ENCODE measurements at places on chromosomes 5 and 9.

- DNase-seq: no peak
These were observed 505.1 kb downstream of the CETN3 start for GRCh38 chr5:89904442-89904841.

DNA sequence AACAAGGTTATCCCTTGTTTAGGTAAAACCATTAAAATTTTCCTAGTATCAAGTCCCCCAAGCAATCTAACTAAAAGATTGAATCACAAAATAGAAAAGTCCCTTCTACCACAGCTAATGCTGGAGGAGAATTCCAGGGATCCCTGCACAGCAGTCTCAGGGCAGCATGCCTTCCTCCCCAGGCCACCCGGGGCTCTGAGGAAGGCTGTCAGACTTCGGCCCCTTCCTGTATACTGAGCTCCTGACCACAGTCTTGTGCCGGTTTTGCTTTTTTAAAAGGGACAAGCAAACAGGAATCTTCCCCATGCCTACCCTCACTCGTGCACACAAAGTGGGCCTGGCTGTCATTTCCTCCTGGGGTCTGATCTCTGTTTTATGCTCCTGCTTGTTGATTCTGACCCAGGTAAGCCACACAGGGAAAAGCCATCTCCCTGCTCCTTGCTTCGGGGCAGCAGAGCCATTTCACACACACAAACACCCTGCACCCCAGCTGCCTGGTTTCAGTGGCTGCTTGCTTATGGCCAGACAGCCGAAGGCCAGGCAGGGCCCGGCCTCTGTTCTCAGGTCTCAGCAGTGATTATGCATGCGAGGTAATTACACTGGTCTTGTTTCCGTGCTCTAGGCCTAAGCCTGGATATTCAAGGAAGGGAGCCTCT lies 211.9 kb downstream of the NXNL2 start:
- DNase-seq: no peak

DNA sequence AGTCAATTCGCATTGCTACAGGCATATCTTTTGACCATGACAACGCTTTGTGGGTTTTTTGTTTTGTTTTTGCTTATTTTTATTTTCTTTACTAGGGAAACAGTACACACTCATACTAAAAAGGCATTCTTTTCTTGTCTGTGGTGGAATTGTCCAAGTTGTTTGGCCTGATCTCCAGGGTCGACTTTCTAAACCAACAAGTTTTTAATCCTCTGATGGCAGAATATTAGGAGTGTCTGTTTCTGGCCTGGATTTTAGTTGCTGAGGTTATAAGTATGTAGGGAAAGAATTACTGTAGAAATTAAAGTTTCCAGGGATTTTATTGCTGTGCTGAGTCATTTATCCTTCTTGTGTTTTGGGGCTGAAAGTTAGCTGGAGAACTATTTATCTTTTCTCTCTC lies 218.5 kb downstream of the TAF11L14 start:
- no peak for DNase-seq

DNA sequence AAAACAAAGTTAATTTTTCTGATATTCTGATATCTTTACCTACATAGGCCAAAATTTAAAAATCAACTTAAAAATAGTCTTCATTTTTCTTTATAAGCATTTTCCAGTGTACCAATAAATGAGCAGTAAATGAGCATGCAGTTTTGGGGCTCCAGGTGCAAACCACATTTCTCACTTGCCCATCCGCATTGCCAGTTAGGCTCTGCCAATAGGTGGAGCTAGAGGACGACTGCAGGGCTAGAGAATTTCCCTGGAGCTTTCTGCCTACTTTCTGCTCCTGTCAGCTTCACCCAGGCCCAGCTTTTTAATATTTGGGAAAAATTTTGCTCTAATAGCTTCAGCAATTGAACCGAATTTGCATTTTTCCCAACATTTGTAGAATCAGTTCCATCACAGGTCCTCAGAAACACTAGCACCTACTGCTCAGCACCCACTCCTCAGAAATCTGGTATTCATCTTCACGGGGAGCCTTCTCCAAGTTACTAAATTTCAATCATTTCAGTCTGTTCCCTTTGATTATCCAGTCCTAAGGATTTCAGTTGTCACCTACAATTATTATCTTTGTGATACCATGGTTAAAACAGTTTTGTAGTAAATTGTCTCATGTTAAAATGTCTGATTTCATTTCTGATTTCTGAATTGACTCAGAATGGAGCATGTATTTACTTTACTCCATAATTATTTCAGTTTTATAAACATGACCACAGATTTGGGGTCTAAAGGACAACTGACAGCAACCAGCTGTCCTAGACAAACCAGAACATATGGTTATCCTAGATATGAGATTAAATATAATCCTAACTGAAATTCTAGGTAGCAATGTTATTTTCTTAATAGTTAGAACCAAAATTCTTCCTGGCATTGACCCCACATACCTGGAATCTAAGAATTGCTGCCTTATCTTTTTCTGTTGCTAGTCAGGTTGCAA lies 104.6 kb upstream of the FAM174A start:
- DNase-seq: no peak

DNA sequence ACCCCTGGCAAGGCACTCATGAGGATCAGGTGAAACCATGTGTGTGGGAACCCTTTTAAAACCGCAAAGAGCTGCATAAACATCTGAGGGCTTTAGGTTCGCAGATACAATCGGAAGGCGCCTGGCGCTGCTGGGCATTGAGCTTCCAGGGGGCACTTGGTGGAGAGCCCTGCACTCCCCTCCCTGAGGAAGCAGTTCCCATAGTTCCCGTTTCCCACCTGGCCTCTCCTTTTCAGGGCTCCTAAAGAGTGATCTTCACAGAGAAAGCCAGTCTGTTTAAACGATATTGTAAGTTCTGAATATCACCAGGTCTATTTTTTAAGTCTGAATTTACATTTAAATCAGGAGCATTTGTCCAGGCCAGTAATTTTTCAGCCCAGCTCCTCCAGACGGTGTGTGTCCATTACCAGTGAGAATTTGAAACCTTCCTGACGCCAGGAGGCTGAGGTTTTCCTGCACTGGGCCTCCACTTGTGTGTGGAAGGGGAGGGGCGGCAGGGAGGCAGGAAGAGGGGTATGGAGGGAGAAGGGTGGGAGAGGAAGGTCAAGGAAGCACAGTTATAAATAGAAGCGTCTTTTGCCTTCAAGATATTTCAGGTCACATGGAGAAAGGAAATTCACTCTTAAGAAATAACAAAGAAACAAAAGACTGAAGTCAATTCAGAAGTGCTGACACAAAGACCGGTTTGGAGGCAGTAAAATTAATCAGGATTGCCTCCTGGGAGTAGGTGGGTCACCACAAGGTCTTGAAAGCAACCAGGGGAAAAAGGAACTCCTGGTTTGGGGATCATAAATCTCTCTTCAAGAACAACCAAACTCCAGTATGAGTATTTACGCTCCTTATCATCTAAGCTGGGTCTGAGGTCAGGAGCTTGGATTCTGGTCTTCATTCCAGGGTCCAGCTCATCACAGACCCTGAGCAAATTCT lies 14.3 kb upstream of the MGAT1 start:
- DNase-seq: peak; percentile 69

DNA sequence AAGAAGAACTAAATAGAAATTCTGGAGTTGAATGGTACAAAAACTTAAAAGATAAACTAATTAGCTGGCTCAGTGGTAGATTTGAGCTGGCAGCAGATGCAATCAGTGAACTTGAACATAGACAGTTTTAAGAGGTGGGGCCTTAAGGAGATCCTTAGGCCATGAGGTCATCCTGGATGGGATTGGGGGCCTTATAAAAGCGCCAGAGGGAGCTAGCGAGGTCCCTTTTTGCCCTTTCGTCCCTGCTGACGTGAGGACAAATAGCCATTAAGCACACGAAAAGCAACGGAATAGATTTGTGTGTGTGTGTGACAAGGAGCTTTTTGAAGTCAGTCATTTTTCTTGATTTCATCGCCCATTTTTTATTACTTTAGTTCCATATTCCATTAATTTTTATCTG lies 83.3 kb downstream of the ZNF354C start:
- no peak for DNase-seq

DNA sequence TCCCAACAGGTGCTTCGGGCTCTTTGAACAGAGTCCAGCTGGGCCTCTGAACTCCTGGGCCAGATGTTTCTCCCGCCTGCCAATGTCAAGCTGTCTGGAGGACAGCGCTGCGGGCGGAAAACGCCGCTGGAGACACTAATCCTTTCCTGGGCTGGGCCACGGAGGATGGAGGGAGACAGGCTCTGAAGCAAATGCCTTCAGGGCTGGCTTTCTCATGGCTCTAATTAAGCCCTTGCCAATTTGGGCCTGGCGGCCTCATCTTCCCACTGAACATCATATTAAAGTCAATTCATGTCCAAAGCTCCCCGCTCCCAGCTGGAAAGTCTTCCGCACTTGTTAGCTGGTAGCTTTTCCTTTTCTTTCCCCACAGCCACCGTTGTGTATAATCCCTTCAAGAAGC lies 72.7 kb downstream of the NTNG2 start:
- no peak for DNase-seq

DNA sequence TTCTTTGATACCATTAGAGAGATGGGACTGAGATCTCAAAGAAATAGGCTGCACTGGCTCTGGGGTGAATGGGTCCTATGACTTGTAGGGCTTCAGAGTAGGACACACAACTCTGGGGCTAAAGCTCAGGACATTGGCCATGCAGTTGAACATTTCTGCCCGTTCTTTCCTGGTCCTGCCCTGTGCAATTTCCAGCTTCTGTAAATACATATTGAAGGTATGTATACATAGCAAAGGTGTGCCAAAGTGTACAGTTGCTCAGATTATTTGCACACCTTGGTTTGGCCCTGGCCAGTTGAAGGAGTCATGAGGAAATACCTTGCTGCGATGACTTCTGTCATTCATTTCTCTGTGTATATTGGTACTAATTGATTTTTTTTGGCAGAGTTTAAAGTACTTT lies 52.8 kb upstream of the TAF11L2 start:
- no peak for DNase-seq

GRCh38 chr5:143828710-143829109 lies 16.7 kb downstream of the HMHB1 start:
- DNase-seq: no peak

DNA sequence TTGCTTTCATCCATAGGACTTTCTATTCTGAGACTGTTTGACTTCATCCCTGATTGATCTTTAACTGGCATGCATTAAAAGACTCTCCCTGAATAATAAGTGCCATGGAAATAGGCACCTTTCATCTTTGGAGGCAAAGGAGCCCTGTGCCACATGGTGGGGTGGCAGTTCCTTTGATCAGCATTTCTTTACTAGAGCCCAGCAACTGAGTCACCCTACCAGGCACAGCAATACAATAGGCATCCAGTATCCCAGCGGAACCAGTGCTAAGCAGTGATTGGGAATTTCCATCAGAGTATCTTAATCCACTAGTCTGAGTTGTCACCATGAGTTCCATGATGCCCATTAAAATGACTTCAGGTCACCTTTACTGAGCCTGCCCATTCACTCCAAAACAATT lies 476.1 kb upstream of the MPDZ start:
- no peak for DNase-seq

GRCh38 chr9:76897804-76898525 lies 7.9 kb downstream of the PRUNE2 start:
- DNase-seq: no peak

- DNase-seq: no peak
These were observed 64.4 kb downstream of the PLCXD3 start for GRCh38 chr5:41445937-41446563.

- no peak for DNase-seq
These were observed 50.5 kb downstream of the CXXC5 start for GRCh38 chr5:139698490-139699146.

DNA sequence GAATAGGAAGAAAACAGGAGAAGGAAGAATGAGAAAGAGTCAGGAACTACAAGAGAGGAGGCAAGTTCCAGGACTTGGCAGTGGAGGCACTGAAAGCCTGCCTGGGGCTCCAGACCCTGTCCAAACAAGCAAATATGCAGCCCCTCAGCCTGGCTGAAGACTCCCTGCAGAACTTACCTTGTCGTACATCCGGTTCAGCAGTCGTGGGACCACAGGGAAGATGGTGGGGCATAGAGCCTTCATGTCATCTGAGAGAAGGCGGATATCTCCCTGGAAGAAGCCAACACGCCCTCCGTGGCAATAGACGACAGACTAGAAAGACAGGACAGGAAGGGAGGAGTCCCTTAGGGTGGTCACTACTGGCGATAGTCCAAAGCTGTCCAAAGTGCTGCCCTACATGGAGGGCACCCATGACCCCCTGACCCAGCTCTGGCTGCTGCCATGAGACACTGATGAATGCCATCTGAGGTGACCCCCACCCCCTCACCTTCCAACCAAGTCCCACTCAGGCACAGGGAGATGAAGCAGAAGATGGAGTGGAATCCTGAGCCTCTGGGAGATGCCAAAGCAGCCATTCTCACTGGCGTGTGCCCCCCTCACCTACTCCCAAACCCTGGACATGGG lies 27.7 kb upstream of the MEIKIN start:
- DNase-seq: no peak

DNA sequence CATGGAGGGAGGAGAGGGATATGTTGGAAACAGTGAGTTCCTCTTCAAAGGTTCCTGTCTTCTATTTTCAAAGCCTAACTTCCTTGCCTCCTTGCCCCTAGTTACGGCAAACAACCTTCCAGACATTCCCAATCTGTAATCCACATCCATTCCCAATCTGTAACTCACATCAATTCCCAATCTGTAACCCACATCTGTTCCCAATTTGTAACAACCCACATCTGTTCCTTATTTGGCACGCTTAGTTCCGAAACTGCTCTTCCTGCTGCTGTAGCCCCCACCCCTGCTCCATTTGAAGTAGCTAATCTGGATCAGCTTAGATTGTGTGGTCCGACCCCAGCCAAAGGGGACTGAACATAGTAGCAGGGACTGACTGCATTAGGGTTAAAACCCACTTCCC lies 23.9 kb upstream of the IDNK start:
- no peak for DNase-seq

DNA sequence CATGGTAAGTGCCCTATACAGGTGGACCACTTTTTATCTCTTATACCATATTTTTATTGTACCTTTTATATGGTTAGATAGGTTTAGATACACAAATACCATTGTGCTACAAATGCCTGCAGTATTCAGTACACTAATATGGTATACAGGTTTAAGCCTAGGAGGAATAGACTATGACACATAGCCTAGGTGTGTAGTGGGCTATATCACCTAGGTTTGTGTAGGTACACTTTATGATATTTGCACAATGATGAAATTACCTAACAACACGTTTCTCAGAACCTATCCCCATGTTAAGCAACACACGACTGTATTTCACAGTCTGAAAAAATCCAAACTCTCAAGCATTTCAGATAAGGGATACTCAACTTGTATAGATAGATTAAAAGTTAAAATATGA lies 9.6 kb upstream of the PHF24 start:
- DNase-seq: no peak

DNA sequence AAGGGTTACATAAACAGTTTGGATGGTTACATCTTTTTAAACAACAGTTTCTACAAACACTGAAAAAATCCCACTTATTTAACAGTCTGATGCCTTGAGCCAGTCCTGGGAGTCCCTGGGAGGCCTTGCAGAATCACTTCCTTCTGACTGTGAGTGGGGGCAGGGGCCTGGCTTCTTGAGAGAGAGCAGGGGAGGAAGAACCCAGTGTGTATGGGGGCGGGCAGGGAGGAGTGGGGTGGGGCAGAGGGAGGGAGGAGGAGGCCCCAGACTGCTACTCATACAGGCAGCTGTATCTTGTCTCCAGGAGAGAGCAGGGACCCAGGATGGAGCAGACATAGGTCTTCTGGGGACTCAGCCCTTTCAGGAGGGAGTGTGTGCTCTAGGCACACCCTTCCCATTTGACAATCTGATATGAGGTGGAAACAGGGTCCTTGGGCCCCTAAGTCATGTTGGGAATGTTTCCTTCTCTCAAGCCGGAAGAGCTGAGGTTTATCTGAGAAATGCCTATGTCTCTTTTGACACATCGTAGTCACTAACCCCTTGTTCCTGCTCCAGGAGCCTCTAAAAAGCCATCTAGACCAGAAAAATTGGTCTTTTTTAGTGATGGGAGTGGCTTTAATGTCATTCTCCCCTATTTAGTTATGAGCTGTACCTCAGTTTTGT lies 52.8 kb downstream of the IRF1 start:
- DNase-seq: no peak

Measured in NCI-H187 (cell line).